ENCODE measurements at places on chromosomes 3 and 15.

DNA sequence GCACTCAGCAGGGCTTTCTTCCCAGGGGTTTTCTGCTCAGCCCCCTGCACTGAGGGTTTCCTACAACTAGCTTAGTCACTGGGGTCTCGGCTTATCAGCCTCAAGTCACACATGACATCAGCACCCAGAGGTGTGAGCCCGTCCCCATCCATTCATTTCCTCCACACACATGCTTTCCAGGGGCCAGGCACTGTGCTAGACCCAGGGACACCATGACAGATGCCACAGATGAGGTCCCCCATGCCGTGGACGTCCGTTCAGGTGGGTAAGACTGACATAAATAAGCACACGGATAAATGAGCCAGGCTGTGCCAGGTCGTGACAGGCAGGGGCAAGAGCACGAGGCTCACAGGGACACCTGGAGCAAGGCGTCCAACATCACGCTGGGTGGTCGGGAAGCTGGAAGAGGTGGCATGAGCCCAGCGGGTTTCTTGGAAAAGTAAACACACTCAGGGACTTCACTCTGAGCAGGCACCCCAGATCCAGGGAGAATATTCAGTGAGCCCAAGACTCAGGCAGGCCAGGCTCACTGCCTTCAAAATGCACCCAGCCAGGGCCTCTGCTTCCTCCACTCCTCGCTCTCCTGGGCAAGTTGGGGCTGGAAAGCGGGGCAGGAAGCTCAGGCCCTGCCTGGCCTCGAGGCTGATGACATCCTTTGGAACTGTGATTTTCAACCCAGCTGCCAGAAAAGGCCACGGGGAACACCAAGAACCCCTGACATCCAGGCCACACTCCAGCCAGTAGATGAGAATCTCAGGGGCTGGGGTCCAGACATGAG, 139.3 kb downstream of the CHSY1 start:
- no peak for DNase-seq

DNA sequence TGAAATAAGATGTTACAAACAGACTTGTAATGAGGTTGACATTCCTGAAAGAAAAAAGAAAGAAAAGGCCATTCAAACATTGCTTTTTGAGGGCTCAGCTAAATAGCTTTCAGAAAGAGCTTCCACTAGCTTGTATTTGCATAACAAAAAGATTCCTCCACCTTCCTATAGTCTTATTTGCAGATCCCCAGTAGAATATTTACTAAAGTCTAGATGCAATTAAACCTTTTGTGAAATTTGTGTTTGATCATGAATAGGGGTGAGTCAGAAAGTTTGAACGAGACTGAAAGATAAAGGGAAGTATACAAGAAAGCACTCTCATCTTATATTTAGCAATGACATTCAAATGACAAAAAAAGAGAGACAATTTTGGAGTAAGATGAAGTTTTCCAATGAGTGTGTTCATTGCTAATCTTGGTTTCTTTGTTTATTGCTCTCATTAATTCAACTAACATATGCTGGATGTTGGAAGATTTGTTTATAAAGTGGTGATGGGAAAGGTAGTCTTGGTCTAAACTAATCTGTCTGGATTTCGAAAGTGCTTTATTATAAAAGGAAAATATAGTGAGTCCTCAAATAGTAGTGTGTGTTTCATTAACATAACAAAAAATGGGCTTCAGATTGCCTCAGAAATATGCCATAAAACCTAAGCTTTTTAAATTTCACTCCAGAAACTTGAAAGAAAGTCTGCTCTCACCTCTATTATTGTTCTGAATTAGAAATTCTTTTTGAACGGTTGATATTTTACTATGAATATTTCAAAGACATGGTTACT, 9.1 kb upstream of the CADPS start:
- DNase-seq: no peak

- DNase-seq: no peak
Measured at GRCh38 chr3:35617370-35617769, 22.0 kb upstream of the ARPP21 start.

GRCh38 chr3:59791774-59792308, 742.0 kb upstream of the CFAP20DC start:
- no peak for DNase-seq

- no peak for DNase-seq
Measured at GRCh38 chr3:154210986-154211385, 89.8 kb downstream of the ARHGEF26 start.

- no peak for DNase-seq
Measured at GRCh38 chr3:123193448-123194101, 8.2 kb upstream of the SEC22A start.

DNA sequence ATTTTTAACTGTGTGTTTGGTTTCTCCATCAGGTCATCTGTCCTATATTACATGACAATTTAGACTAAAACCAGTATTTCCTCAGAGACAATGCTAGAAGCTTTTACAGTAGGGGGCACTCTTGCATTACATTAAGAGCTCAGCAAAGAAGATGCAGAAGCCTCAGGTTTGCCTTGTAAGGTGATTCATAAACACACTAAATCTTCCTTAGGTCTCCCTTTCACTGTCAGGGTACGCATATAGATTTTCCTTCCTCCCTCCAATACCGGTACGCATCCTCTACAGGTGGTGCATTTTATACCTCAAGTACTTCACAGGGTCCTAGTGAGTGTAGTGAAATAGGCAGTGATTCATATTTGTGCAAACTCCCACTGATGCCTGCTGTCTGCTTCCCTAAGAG, 46.5 kb downstream of the CD86 start:
- no peak for DNase-seq

- no peak for DNase-seq
Measured at GRCh38 chr15:25939122-25939521, 76.0 kb upstream of the ATP10A start.

DNA sequence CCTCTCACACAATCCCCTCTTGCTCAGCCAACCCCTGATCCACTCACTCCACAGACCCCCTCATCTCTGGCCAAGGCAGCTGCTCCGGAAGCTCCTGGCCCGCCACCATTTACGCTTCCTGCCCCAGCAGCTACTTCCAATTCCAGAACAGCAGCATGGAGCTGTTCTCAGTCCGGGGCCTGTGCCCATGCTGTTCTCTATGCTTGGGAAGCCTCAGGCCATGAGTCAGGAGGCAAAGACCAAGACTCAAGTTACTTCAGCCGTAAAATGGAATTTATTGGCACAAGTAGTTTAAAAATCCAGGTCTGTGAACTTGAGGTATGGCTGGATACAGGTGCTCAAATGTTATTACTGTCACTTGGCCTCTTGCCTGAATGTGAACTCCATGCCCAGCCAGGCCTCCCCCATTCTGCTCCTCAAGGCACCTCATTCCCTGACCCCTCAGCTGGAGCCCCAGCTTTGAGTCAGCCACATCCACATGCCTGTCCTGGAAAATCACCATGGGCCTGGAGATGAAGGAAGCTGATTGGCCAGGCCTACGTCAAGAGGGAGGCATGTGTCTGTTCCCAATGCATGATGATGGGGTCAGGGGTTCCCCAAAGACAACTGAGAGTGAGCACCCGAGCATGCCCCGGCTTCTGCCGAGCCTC, 31.4 kb upstream of the CACNA2D2 start:
- DNase-seq: no peak

DNA sequence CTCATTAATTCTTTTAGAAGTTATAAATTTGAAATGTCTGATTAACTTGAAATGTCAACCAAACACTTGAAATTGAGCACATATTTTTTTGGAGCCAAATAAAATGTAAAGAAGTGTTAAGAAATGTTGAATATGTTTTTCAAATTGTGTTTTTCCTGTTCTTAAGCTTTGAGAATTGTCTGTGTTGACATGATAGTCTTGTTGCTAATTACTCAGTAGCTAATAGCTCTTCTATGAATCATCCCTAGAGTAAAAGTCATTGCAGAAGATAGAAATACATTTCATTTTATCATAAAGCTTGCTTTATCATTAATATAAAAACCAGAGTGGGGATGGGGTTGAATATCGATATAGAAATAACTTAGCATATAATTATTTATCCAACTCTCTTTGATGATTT, 41.9 kb upstream of the ABHD10 start:
- DNase-seq: no peak

DNA sequence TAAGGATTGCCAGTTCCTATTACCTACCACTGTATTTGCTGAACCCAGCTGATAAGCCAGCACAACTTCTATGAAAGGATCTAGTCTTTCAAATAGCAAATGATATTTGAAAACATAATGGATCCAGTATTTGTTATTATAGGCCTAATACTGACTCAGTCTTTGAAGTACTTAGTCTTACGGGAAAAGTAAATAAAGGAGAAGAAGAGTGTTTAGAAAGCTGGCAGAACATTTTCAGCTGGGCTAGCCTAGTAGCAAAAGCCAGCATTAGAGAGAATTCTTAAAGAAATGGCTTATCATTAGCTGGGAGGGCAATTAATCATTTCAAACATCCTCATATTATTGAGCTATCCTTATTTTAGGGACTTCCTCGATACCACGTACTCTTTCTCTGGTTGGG, 101.4 kb upstream of the GOLIM4 start:
- no peak for DNase-seq

DNA sequence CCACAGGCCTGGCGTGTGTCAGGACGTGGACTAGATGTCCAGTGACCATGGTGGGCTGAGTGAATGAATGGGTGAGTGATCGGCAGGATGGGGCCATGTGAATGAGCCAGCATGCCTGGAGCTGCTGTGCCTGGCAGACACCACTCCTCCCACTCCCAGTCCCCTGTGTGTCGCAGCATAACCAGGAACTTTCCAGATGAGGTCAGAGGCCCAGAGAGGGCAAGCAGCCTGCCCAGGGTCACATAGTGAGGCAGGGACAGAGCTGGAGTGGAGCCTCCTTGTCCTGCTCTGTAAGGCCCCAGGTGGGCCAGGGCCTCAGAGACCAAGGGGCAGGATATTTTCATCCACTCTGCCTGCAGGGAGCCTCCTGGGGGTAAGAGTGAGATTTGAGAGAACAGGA, 6.4 kb downstream of the IQSEC1 start:
- DNase-seq: no peak

DNA sequence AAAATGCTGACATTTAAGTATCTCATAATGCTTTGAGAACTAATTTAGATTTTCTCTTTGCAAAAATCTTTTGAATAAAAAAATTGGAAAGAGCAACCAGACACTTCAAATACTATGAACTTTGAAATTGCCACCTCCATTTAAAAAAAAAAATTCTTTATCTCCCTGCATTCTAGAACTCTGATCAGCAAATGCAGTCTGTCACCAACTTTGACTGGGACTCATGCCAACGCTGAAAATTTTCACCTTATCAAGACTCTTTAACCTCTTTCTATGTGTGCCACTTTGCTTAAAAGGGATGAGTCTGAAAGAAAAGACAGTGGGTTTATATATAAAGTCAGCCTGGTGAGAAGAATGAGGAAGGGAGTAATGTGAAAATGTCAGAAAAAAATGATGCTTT, 191.2 kb upstream of the ARPP21 start:
- DNase-seq: no peak

DNA sequence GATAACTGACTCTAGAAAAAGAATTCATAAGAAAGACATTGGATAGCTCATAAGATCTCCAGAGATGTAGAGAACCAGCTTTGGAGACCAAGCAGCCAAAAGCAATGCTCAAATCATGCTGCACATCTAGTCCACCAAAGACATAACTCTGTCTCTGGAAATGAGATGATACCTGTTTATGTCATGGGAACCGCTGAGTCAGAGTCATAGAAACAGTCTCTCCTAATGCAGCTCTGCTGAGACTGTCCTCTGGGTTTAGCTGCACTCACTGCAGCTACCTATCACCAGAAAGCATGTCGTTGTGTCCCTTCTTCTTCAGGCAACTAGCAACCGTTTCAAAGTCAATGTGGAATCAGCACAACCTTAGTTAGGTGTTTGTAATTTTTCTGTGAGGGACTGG, 218.5 kb upstream of the ROBO1 start:
- DNase-seq: no peak

GRCh38 chr3:18847583-18848197, 300.6 kb upstream of the KCNH8 start:
- no peak for DNase-seq

DNA sequence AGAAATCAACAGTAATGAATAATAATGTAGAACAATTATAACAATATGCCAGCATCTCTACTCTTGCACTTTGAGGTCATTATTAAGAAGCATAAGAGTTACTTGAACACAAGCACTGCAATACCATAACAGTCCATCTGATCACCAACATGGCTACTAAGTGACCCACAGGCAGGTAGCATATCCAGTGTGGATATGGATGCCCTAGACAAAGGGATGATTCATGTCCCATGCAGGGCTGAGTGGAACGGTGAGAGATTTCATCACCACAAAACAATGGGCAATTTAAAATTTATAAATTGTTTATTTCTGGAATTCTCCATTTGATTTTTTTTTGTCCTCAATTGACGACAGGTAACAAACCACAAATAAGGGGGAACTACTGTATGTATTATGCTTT, 107.7 kb upstream of the TSC22D2 start:
- no peak for DNase-seq

- DNase-seq: no peak
Measured at GRCh38 chr3:133479895-133480669, 80.2 kb downstream of the BFSP2 start.

GRCh38 chr15:68389936-68390817, 41.8 kb downstream of the ITGA11 start:
- peak; percentile 30 for DNase-seq

DNA sequence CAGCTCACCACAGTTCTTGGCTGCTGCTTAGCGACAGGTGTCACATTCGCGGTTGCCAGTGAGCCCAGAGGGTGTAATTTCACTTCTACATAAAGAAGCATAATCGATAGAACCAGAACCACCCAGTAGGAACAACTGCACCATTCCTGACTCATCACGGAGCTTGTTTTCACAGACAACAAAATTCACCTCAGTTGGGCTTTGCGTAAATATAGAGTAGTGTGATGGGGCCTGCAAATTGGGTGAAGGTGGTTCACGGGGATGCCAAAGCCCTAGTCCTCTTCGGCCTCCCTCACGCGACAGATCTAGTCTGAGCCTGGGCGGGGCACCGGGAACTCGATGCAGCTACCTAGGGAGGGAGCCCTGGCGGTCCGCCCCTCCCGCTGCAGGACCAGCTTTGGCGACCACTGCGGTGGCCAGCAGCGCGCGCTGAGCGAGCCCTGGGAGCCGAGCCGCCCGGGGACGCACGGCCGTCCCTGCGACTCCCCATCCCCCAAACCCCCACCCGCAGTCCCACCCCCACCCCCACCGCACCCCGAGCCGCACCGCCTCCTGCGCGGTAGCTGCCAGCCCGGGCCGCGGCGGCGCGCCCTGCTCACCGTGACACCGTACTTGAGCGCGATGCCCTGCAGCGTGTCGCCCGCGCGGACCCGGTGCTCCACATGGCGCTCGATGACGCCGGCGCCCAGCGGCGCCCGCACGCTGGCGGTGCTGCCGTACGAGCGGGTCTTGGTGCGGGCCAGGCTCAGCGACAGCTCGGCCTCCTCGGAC, 519 bp downstream of the LYSMD2 start:
- DNase-seq: peak; percentile 43

DNA sequence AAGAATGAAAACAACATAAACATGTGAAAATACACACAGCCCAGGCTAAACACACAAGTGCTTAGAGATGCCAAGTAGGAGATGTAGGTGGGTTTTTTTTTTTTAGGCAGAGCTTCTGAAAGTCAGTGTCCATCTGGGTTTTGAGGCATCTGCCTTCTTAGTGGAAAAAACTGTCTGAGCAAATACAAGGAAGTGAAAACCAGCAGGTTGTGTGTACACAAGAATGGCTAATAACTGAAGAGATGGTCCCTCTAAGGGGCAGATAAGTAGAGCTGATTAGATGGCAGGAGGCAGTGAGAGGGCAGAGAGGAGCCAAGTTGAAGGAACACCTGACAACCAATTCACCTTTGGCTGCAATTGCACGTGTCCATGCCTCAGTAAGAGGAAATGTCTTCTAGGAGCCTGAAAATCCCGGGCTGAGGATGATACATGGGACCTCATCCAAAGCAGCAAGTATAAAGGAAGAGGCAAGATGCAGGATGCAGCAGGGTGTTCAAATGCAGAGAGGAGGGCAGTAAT, 34.9 kb downstream of the CYP19A1 start:
- no peak for DNase-seq

Measured in GM12892 (cell line).